ENCODE measurements at places on chromosomes 12 and 14.
A peak's percentile ranks its signal among the peaks of the same experiment; 100 is the strongest.

DNA sequence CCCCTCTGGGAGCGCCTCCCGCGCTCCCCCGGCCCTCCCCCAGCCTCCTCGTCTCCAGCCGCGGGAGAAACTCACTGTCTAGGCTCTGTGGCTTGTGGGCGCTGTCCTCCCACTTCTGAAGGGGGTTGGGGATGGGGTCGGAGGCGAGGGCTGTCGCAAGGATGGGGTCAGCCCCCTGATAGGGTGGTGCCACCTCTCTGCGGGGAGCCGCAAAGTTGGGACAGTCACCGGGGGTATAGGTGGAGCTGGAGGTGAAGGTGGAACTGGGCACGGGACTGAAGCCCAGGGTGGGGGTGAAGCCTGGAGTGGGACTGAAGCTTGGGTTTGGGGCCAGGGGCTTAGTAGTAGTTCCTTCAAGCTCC is 12.2 kb downstream of the TNFRSF1A start:
- DNase-seq = no peak

GRCh38 chr14:71592361-71592760 is 339.9 kb upstream of the RGS6 start:
- no peak for DNase-seq

DNA sequence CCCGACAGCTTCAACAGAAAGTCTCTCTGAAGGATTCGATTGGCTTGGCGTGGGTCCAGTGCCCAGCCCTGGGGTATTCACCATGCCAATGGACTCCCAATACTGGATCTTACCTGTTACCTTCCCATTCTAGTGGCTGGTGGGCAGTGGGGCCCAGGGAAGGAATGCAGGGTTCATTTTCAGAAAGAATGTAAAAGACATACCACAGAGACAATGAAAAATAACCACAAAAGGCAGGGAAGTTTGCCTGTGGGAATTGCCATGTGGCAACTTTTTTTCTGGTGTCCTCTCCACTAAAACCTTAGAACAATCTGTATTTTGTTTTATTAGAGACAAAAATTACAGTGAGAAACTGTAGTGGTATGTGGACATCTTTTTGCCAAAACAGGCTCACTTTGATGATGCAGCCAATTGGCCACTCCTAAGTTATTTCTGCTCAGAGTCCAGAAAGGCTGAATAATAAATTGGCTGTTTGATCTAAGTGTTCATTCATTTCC is 55.2 kb downstream of the PTGER2 start:
- no peak for DNase-seq

DNA sequence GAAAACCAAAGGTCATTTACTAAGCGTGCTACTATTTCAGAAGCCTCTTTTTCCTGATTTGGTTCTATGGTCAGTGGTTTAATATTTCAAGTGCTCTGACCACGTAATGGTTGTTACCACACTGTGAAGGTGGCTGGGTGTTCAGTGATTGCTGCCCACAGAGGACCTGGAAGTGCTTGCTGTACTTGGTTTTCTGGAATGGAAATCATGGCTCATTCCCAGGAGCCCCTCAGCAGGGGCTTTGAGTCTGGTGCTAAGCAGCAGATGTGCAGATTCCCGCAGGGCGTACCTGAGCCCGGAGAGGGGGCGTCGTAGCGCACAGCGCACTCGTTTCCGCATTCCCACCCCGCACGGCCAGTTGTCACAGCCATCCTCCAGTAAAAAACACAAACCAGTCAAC is 50.5 kb downstream of the TRAF3 start:
- DNase-seq = no peak

GRCh38 chr14:53850714-53851296 is 105.8 kb downstream of the BMP4 start:
- DNase-seq = no peak

- no peak for DNase-seq
Observed at GRCh38 chr14:81474685-81475324, 58.8 kb downstream of the SEL1L start.

DNA sequence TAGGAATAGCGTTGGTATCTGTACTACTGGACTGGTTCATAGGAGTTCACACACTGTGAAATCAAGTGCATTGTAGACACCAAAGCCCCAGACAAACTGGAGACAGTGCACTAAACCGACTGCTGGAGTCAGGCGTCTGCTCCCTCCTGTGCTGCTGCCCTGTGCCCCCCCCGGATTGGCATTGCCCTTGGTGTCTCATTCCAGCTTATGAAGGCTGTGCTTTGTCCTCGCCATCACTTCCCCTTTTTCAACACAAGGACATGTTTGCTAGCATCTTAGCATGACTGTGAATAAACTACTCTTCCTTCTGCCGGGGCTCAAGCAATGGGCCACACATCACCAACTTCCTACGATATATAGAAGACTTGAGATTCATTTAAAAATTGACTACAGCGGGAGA is 84.0 kb downstream of the TMCC3 start:
- no peak for DNase-seq

GRCh38 chr12:88600272-88600671 is 20.0 kb upstream of the KITLG start:
- DNase-seq = no peak

DNA sequence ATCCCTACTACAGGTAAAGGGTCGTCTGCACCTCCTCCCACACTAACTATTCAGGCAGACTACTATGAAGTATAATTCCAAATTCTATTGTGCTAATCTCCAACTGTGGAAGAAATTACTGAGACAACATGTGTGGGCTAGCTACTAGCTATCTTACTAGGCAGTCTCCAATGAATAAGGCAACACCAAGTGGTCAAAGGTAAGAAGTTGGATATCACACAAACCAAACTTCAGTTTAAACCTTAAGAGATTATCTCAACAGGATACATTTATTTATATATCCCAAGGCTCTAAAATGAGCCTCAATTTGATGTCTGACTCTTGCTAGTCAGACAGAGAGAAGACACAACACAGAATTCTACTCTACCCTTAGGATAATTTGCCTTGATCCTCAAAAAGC is 14.1 kb downstream of the MED13L start:
- no peak for DNase-seq

- no peak for DNase-seq
Observed at GRCh38 chr14:78637489-78637888, 467.3 kb downstream of the NRXN3 start.

DNA sequence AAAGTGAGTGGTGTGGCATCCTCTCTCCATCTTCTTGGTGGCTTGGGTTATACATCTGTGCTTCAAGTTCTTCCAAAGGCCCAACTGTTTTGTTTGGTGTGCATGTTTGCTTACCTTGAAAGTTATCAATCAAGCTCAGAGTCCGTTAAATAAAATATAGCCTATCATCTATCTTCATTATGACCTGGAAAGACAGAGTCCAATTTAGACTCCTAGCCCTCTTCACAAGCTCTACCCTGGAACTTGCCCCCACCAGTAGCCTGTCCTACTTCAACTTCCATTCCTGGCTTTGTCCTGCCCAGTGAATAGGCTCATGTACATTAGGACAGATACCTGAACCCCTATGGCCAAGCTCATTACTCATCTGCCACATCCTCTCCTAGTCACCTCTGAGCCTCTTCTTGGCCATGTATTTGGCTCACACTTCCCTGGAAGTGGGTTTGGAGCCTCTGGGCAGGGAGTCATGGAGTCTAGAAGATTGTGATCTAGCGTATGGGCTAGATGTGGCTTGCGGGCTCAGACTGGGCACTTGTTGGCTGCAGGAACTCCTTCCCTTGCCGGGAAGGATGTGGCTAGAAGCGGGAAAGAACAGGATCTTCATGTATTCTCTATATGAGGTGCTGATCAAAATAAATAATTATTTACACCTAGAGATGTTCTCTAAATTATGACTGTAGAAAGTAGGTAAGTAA is 6.4 kb upstream of the SSTR1 start:
- no peak for DNase-seq

DNA sequence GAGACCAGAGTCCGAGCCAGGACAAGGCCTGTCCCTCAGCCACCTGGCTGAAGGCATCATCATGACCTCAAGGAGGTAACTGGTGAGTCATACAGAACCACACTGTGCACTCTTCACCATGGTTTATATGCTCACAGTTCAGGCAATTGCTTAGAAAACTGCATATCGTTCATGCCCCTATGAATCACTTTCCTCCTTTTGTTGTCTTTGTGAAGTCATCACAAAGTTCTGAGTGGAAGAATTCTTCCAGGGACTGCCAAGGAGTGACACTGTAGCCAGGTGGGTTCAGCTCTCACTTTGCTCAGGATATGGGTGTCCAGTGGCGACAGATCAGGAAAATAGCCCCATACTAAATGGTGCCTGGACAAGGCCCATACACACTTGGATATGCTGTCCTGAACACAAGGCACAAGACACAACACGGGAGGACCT is 92.5 kb downstream of the DPF3 start:
- no peak for DNase-seq

DNA sequence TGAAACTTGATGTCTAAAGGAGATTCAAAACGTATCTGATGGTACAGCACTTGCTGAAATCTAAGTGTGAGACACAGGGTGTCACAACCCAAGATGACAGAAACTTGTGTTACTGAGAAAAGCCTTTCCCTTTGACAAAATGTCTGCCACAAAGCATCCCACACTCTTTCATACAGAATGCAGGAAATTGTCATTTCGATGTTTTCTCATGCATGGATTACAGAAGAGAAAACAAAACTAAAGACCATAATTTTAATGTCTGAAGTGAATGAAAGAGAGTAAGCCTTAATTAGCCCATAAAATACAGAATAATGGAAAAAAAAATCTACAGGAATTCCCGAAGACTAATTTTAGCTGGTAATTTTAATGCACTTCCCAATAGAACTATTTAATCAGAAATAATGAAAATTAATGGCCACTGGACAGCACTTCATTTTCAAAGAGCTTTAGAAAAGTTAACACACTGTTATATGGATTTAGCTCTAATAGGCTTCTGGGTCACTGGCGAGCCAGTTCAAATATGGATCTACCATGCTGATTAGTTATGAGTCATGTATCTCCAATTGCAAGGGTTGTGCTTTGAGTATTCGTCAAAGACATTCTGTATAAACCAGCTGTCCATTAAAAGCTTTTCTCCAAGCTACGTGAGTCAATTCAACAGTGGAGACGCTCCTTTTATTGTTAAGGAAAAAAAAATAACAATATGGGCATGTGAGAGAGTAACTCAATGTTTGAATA is 656.7 kb downstream of the SLC16A7 start:
- no peak for DNase-seq

- DNase-seq = no peak
Observed at GRCh38 chr14:68779761-68780323, 13.0 kb downstream of the ZFP36L1 start.

DNA sequence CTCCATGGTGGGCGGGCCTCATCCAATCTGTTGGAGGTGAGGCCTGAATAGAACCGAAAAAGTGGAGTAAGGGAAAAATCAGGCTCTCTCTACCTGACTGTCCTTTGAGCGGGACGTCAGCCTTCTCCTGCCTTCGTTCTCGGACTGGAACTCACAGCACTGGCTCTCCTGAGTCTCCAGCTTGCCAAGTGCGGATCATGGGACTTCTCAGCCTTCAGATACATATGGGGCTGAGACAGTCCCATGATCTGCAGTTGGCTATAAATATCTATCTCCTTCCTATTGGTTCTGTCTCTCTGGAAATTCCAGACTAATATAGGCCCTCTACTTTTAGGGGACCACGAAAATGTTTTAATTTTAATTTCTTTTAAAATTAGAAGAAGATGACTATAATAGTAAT is 29.7 kb upstream of the PLEK2 start:
- DNase-seq = no peak

DNA sequence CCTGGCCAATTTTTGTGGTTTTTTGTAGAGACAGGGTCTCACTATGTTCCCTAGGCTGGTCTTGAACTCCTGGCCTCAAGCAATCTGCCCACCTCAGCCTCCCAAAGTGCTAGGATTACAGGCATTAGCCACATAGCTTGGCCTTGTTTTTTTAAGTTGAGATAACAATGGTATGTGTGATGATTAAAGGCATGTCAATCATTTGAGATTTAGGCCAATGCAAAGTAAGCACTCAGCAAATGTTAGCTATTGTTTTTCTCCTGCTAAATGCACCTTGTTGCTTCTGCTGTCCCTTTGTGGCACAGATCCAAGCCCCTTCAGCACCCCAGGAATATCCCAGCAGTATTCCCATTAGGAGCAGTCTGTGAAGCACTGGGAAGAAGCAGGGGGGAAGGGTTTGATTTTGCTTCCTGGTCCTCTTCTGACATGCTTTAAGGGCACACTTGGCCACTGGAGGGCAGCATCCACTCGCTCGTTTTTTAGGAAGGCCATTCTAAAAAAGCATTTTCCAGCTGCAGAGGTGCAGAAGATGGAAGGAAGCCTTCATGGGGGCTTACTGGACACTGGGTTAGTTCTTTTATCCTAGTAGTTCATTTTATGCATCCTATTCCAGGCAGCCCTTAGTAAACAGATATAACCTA is 70.2 kb upstream of the ZFP36L1 start:
- DNase-seq = peak; percentile 55

DNA sequence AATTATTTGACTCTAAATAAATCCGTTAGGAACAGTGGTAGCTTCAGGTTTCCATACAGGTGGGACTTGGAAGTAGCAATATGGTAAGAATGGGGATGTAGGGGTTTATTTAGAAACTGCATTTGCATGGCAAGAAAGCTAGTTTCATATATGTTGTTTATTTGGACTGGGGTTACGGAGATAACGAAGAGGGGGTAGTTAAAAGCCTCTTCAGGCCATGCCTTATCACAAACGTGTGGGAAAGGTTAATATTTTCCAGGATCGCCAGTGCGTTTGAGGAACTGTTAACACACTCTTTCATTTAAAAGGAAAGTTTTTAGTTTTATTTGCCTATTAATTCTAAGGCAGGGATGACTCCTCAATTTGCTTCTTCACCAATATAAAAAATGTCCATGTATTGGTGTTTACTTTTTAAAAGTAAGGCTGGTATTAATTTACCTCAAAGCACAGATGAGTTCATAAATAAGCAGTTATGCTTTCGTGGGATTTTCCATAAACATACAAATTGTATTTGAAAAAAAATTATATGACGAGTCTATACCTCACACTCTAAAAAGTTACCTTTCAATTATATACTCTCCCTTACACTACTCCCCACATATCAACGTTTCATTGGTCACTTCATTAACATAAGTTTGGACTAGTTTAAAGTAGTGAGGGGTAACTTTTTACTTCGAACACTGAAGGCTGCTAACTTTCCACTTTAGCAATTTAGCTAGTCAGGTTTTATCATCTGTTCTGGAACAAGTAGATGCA is 814 bp downstream of the RAB2B start:
- DNase-seq = no peak

DNA sequence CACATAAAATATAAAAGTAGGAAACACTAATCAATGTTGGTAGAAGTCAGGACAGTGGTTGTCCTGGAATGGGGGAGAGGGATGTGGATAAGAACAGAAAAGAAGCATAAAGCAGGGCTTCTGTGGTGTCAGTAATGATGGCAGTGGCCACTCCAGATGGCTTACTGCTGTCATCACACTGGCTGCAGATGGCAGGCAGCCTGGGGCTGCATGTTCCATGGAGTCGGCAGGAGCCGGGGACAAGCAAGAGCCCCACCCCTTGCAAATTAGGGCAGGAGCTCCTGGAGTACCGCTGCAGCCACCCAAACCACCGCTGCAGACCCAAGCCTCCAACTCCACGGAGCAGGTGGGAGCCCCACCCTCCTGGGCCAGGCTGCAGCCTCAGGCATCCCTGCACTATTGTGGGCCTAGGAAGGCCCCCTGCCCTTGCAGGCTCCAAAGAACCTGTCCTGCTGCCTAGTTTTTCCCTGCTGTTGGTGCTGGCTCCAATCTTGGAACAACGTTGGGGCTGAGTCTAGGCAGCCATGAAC is 28.8 kb upstream of the SLC5A8 start:
- no peak for DNase-seq

All from activated CD4-positive, alpha-beta T cell treated with anti-CD3 and anti-CD28 coated beads, Interleukin-2, amount 50 U/mL, for 4 hours (primary cell).